ENCODE measurements at places on chromosomes 11 and 22.

DNA sequence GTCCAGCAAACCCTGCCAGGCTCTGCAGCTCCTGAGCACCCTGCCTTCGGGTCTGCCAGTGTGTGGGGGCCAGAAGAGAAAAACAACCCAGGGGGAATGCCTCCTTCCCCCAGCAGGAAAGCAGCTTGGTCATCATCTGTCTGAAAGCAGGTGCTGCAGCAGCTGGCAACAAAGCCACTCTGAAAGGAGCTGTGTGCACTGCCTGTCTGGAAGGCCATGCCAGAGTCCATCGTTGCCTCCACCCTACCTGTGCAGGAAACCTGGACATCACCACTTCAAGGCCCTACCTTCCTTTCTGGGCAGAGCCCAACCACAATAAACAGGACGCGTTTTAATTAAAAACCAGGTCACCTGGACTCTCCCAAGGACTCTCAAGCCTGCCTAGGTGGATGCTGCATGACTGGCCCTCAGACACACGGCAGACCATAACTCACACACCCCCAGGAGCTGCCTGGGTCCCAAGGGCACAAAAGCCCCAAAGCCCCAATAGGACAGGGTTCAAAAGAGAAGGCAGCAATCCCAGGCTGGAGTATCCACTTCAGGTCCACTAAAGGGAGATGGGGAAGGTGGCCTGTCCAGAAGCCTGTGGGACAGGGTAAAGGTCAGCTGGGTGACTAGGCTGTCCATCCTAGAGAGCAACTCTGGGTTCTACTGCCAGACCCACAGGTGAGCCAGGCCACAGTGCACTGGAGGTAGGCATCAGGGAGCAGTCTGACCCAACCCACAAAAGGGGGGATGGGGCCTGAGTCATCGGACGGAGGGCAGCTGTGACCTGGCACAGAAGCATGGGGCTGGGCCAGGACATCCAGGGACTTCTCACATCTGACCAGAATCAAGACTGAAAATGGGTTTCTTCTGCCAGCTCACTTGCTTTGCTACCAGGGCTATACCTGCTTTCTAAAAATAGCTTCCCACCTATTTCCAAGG lies 6.1 kb downstream of the GNB1L start:
- no peak overlapping the region for H3K27ac ChIP-seq
- no peak for DNase-seq
- H3K27me3 ChIP-seq, result no peaks in the 10 kb centered on the region

DNA sequence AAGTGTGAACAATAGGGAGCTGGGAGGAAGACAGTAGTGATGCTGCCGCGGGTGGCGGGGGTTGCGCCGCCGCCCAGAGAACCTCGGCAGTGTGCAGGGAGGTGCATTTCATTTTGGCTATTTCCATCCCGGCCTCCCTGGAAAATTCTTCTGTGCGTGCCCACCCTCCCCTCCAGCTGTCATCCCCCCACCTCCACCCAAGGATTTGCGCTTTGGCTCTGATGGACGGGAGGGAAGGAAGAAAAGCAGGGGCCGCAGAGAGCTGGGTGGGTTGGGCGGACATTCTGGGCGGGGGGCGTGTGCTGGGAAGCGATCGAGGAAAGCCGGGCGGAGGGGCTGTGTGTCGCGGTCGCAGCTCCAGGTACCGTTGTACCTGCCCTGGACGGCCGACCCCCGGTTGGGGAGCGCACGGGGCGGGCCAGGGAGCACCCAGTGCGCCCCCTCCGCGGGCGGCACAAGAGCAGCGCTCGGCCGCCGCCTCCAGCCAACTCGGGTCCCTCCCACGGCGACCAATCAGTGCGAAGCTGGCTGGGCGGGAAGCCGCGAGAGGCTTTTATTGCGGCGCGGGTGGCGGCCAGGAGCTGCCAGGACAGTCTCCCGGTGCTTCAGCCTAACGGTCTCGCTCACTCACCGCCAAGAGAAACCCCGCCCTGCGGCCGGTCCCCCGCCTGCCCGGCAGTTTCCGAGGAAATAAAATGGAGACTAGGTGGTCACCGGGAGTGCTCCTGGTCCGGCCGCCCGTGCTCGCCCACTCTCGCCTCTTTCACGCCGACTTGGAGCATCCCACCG lies 1.6 kb downstream of the NCAM1 start:
- peaks cover 53% of the 10 kb centered on the region for H3K27me3 ChIP-seq
- H3K4me3 ChIP-seq, result peak overlapping the region; percentile 76
- no peaks in the 10 kb centered on the region for H3K36me3 ChIP-seq
- H3K4me1 ChIP-seq, result peaks cover 10% of the 10 kb centered on the region
- no peak overlapping the region for H3K27ac ChIP-seq
- DNase-seq, result no peak

DNA sequence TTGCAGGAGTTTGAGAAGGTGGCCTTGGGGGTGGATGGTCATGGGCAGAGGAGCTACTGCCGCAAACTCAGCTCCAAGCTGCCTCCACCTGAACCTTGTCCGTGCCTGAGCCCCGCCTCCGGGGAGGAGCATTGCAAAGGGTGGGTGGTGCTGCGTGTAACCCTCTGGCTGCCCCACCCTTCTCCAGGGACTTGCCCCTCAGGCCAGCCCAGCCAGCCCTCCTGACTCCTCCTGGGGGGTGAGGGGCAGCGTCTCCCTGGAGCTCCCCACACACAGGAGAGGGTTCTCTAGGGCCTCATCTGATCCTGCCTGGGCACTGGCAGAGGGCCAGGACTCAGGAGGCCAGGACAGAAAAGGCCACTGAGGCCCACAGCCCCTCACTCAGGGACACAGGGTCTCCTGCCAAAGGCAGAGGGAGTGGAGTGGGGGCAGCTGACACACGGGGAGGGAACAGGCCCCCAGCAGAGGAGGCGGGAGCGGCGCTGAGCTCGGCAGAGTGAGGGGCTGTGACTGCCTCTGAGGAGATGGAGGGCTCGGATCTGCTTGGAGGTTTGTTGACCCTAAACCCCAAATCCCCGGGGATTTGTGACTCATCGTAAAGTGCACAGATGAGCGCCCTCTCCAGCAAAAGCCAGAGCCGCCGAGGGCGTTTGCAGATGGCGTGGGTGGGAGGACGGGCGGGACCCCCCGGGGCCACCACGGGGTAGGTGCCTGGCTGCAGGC lies 12.8 kb downstream of the BRSK2 start:
- no peak overlapping the region for H3K4me3 ChIP-seq
- H3K27ac ChIP-seq, result no peak overlapping the region
- no peaks in the 10 kb centered on the region for H3K4me1 ChIP-seq
- no peaks in the 10 kb centered on the region for H3K36me3 ChIP-seq

DNA sequence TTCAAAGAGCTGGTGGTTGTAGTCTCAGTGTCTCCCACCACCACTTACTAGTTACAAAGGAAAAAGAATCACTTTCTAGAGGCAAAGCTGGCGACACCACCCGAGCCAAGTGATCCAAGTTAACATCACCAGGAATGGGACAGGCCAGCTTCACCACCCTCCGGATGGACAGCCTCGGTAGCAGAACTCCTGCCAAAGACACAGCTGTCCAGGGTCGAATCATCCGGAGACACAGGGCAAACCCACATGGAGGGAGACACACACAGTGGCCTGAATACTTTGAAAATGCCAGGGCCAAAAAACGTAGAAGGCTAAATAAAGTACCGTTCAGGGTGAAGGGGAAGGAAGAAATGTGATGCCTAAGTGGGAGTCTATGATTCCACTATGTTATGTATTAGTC lies 33.1 kb downstream of the KCNQ1 start:
- H3K27me3 ChIP-seq, result peaks cover 1% of the 10 kb centered on the region
- peaks cover 24% of the 10 kb centered on the region for H3K4me1 ChIP-seq
- peaks cover 28% of the 10 kb centered on the region for H3K36me3 ChIP-seq
- H3K4me3 ChIP-seq, result no peak overlapping the region
- no peak for DNase-seq

GRCh38 chr22:50035131-50035881 lies 22.7 kb upstream of the IL17REL start:
- no peak overlapping the region for H3K27ac ChIP-seq
- peaks cover 7% of the 10 kb centered on the region for H3K4me1 ChIP-seq
- no peak overlapping the region for H3K4me3 ChIP-seq
- no peaks in the 10 kb centered on the region for H3K36me3 ChIP-seq
- DNase-seq, result no peak

GRCh38 chr11:2581151-2581930 lies 118.5 kb downstream of the KCNQ1OT1 start:
- no peak overlapping the region for H3K27ac ChIP-seq
- no peaks in the 10 kb centered on the region for H3K36me3 ChIP-seq
- H3K4me3 ChIP-seq, result no peak overlapping the region
- H3K27me3 ChIP-seq, result no peaks in the 10 kb centered on the region
- DNase-seq, result no peak
- no peaks in the 10 kb centered on the region for H3K4me1 ChIP-seq

GRCh38 chr11:124837491-124837856 lies 27.8 kb upstream of the ROBO3 start:
- no peak for DNase-seq
- no peaks in the 10 kb centered on the region for H3K36me3 ChIP-seq
- peak overlapping the region; percentile 46 for H3K4me3 ChIP-seq
- H3K27ac ChIP-seq, result no peak overlapping the region
- H3K27me3 ChIP-seq, result peaks cover 66% of the 10 kb centered on the region

GRCh38 chr22:30940685-30941362 lies 27.8 kb downstream of the MORC2 start:
- peaks cover 59% of the 10 kb centered on the region for H3K4me1 ChIP-seq
- no peaks in the 10 kb centered on the region for H3K27me3 ChIP-seq
- peak overlapping the region; percentile 28 for H3K4me3 ChIP-seq
- peaks cover 70% of the 10 kb centered on the region for H3K36me3 ChIP-seq
- no peak for DNase-seq

DNA sequence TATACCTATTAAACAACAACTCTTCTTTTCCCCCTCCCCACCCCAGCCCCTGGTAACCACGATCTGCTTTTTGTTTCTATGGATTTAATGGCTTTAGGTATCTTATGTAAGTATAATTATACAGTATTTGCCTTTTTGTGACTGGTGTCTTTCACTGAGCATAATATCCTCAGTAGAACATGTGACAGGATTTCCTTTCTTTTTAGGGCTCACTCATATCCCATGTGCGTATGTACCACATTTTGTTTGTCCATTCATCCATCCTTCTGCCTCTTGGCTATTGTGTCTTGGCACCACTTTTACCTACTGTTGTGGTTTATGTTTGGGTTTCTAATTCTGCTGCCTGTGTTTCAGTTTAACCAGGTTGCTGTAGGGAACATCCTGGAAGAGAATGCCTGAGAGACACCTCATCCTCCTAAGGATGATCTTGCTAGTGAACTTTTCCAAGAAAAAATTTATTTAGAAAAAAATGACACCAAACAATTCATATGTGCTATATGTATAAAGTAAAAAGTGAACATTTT lies 77.6 kb upstream of the SESN3 start:
- peaks cover 10% of the 10 kb centered on the region for H3K4me1 ChIP-seq
- no peak for DNase-seq
- H3K27me3 ChIP-seq, result no peaks in the 10 kb centered on the region

DNA sequence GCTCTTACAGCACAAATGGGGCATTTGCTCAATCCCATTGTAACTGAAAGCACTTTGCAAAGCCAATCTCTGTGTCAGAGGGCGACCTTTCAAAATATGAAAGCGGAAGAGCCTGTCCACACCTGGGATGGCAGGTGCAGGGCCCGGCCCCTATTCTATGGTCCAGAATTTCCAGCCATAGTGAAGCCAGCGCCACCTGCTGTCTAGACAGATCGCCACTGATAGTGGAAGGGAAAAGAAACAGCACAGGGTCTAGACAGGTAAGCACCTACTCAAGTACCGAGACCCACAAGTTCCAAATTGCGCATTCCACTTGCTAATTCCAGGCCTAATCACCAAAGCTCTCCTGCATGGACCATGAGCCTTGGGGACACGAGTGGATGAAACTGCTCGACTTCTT lies 141.4 kb downstream of the NTM start:
- H3K4me1 ChIP-seq, result no peaks in the 10 kb centered on the region
- peak; percentile 3 for DNase-seq

- no peak for DNase-seq
- no peak overlapping the region for H3K4me3 ChIP-seq
- H3K36me3 ChIP-seq, result no peaks in the 10 kb centered on the region
Measured at GRCh38 chr11:122045181-122045586, 70.8 kb downstream of the BLID start.

DNA sequence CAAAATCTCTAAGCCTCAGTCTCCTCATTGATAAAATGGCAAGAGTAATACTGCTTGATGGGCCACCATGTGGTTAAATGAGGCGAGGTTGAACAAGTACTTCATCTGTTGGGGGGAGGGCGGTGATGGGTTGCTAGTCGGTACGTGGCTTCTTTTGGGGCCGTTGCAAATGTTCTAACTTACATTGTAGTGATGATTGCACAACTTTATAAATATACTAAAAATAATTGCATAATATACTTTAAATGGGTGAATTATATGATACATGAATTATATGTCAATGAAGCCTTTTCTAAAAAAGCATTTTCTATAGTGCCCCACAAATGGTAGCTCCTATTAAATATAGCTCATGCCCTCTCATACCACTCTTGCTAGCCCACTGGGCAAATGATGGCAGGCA lies 6.5 kb downstream of the MS4A8 start:
- peaks cover 12% of the 10 kb centered on the region for H3K27me3 ChIP-seq
- H3K27ac ChIP-seq, result no peak overlapping the region
- no peaks in the 10 kb centered on the region for H3K4me1 ChIP-seq
- H3K36me3 ChIP-seq, result no peaks in the 10 kb centered on the region

DNA sequence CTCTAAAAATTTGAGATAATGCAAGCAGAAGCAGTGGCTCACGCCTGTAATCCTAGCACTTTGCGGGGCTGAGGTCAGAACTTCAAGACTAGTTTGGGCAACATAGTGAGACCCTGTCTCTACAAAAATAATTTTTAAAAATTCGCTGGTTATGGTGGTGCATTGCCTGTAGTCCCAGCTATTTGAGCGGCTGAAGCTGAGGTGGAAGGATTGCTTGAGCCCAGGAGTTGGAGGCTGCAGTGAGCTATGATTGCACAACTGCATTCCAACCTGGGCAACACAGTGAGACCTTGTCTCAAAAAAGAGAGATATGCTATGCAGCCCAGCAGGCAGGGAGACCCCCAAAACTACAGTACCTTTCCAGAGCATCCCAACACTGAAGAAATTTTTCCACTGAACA lies 2.3 kb downstream of the CTSC start:
- peaks cover 66% of the 10 kb centered on the region for H3K4me1 ChIP-seq
- no peak for DNase-seq
- H3K27ac ChIP-seq, result peak overlapping the region; percentile 46
- peak overlapping the region; percentile 87 for H3K4me3 ChIP-seq
- no peaks in the 10 kb centered on the region for H3K27me3 ChIP-seq
- H3K36me3 ChIP-seq, result peaks cover 49% of the 10 kb centered on the region

DNA sequence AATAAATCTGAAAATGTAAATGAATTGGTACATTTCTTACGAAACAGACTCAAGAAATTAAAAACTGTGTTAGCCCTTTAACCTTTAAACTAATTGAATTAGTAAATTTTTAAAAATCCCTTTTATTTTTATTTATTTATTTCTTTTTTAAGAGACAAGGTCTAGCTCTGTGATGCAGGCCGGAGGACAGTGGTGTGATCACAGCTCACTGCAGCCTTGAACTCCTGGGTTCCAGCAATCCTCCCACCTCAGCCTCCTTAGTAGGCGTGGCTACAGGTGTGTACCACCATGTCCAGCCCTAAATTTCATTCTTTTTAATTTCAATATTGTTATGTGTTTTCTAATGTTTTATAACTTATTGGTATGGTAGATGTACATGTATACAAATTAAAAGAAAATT lies 72.6 kb downstream of the MYEOV start:
- H3K4me3 ChIP-seq, result no peak overlapping the region
- no peak overlapping the region for H3K27ac ChIP-seq
- no peak for DNase-seq
- no peaks in the 10 kb centered on the region for H3K4me1 ChIP-seq
- peaks cover 4% of the 10 kb centered on the region for H3K27me3 ChIP-seq
- no peaks in the 10 kb centered on the region for H3K36me3 ChIP-seq

GRCh38 chr22:43861529-43861928 lies 784 bp downstream of the SULT4A1 start:
- H3K27ac ChIP-seq, result no peak overlapping the region
- H3K27me3 ChIP-seq, result peaks cover 70% of the 10 kb centered on the region
- no peak overlapping the region for H3K4me3 ChIP-seq
- no peak for DNase-seq
- peaks cover 6% of the 10 kb centered on the region for H3K4me1 ChIP-seq
